Hematopoietic multipotent progenitor cell treated with erythropoietin and hydrocortisone succinate and interleukin-3 and kit ligand, for 15 days (in vitro differentiated cells): ENCODE measurements at places on chromosomes 2 and 18.
A peak's percentile ranks its signal among the peaks of the same experiment; 100 is the strongest.

GRCh38 chr2:97011977-97012569 lies 25.7 kb upstream of the FAM178B start:
- DNase-seq, result peak; percentile 22

- no peak for DNase-seq
Observed at GRCh38 chr2:217943446-217944321, 59.1 kb downstream of the TNS1 start.

DNA sequence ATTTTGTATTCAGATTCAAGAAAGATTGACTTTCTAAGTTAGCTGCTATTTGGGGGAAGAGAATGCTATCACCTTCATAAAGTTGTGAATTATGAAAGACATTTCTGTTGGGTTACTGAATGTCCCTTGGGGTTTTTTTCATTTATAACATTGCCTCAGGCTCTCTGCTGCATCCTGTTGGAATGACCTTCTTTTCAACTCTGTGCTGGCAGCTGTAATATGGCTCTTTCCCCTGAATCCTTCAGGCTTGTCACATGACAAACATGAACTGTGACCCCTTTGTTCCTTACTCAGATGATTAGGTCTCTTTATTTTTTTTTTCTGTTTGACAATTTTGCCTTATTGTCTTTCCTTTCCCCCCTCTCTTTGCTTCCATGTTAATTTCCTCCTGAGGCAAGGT lies 159.8 kb downstream of the TAF4B start:
- DNase-seq, result no peak

DNA sequence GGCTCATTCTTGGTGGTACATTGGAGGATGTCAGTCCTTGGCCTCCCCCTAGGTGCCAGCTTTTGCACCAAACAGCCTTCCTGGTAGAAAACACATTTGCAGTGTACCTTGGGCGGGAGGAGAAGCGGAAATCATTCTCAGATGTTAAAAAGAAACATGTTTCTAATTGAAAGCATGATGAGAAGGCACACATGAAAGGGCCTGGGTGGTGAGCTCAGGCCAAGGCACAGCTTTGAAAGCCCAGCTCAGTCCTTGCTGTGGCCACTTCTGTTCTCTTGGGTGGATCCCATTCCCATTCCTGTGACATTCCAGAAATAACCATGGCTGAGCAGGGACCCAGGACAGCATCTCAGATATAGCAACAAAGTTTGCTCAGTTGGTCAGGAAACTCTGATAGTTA lies 71.5 kb downstream of the LTBP1 start:
- DNase-seq, result no peak

GRCh38 chr18:45596036-45596435 lies 19.2 kb upstream of the SLC14A2 start:
- no peak for DNase-seq

GRCh38 chr2:28362991-28363521 lies 29.6 kb upstream of the FOSL2 start:
- no peak for DNase-seq

DNA sequence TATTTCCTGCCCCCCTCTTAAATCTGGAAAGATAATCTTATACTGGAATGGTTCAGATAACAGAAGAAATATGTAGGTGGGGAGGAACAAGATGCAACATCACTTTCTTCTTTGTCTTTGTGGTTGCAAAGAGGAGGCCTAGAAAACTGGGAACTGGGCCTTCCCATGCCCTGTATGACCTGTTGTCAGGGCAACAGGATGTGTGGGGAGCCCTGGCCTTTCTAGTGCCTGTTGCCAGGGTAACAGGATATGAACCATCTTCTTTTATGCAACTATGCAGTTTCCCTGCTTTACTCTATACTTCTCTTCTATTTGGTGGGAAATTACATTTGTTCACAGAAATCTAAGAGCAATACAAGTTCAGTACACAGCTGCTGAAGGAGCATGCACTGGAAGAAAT lies 79.8 kb upstream of the PDE1A start:
- no peak for DNase-seq

DNA sequence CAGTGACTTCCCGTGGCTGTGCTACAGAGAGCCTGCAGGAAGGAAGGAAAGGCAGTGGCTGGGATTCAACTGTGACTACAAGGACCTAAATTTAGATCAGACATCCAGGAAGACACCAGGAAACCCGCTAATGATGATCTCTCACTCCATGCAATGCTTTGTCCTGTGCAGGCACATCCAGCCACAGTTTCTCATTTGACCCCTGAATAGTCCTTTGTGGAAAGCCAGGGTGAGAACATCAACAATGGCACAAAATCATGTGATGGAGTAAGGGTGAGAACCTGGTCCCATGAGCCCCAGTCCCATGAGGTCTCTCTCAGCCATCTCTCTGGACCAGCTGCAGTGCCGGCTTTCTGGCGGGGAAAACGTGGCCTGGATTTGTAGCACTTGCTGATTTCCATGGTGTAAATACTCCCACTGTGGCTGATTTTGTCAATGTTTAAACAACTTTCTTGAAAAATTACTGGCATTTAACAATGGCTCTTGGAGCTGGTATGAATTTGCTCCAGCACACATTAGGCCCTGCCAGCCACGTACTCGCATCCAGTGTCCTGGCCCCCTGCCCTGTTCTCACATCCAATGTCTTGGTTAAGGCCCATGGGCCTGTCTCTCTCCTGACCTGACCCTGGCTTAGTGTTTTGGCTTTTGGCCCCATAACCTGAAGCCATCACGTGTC lies 159.0 kb upstream of the HAAO start:
- no peak for DNase-seq

- DNase-seq, result no peak
Observed at GRCh38 chr18:78889250-78889649, 90.4 kb upstream of the SALL3 start.

- DNase-seq, result no peak
Observed at GRCh38 chr2:200050921-200051610, 95.7 kb downstream of the MAIP1 start.

GRCh38 chr18:24272229-24272525 lies 125.4 kb downstream of the OSBPL1A start:
- DNase-seq, result no peak

- no peak for DNase-seq
Observed at GRCh38 chr2:26692897-26693849, 651 bp downstream of the KCNK3 start.

GRCh38 chr2:200042944-200043343 lies 87.6 kb downstream of the MAIP1 start:
- no peak for DNase-seq

DNA sequence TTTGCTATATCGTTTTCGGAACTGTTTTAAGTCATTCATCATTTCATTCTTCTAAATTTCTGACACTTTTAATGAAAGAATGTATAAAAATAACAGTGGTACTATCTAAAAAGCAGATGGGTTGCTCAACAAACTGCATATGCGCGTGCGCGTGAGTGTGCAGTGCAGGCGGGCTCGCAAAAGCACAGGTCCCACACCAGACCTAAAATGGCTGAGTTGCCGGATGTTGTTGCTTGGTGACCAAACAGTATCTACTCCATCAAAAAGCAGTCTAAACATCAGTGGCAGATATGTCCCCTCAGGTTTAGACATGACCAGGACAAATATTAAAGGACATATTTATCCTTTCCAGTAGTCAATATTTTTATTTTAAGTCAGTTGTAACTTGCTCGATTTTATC lies 5.1 kb downstream of the NOL4 start:
- DNase-seq, result no peak

- no peak for DNase-seq
Observed at GRCh38 chr2:56239437-56239836, 55.6 kb downstream of the CCDC85A start.

DNA sequence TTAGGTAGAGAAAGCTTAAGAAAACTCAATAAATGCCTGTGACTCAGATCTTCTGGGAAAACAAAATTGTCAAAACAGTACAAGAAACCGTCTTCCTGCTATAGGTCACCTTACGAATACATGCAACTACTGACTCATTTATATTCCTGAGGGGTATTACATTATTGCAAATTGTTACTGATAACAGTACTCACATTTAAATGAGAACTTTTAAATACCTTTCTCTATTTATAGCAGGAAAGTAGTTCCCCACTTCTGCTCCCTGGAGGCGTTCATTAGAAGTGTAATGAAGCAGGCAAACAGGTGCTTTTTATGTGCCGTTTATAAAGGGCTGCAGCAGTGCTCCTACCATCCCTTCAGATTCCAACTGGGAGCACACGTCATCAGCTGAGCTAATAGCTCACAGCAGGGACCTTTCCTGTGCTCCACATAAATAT lies 65.1 kb upstream of the RPRM start:
- no peak for DNase-seq

DNA sequence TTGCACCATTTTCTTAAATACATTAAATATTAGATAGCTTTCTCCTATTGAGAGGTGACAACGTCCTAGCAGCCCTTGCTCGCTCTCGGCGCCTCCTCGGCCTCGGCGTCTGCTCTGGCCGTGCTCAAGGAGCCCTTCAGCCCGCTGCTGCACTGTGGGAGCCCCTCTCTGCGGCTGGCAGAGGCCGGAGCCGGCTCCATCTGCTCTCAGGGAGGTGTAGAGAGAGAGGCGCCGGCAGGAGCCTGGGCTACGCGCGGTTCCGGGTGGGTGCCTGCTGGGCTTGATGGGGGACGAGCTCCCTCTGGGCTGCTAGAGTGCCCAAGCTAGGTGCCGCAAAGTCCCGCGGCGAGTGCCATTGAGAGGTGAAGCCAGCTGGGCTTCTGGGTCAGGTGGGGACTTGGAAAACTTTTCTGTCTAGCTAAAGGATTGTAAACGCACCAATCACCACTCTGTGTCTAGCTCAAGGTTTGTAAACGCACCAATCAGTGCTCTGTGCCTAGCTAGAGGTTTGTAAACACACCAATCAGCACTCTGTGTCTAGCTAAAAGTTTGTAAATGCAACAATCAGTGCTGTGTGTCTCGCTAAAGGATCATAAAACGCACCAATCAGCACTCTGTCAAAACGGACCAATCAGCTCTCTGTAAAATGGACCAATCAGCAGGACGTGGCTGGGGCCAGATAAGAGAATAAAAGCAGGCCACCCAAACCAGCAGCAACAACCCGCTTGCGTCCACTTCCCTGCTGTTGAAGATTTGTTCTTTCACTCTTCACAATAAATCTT lies 3.1 kb downstream of the RPRD1A start:
- DNase-seq, result no peak

DNA sequence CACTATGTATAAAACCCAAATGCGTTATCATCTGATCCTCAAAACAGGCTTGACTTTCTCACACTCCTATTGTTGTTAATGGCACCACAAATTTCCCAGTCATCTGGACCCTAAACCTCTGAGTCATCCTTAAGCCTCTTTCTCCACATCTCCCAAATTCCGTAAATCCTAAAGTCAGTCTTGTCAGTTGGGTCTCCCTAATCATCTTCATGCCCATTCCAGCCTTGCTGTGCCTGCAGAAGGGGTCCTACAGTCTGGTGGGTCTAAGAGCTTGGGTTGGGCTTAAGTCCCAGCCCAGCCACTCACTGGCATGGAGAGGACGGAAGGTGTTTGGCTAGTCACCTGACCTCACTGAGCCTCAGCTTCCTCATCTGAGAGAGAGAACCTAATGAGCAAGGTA lies 265.1 kb upstream of the SIX3 start:
- DNase-seq, result no peak

DNA sequence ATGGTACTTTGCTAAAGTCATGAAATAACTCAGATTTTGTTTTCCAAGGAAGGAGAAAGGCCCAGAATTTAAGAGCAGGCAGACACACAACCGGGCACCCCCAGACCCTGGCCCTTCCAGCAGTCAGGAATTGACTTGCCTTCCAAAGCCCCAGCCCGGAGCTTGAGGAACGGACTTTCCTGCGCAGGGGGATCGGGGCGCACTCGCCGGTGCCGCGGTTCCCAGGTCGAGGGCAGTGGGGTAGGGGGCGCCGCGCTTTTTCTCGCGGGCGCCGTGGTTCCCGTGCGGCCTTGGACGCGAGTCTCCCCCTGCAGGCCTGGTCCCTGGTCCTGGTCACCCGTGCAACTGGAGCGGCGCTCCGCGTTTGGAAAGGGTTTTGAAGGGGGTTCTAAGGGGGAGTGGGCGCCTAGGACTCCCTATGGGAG lies 1.2 kb downstream of the ZNF236 start:
- DNase-seq, result no peak

GRCh38 chr2:24362253-24362652 lies 1.9 kb upstream of the ITSN2 start:
- no peak for DNase-seq

- DNase-seq, result no peak
Observed at GRCh38 chr2:173962583-173963110, 2.5 kb downstream of the SP3 start.

DNA sequence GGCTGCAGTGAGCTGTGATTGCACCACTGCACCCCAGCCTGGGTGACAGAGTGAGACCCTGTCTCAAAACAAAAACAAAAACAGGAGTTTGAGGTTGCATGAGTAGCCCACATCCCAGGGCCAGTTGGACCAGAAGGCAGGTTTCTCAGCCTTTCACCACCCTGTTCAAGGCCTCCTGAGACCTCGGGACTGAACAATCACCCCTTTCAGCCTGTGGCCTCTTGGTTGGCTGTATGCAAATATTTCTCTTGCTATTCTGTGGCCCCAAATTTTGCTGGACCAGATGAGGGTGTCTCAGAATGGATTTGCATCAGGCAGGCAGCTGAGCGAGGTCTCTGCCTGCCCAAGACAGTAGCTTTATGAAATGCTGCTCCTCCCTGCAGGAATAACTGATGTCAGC lies 56.9 kb downstream of the DPYSL5 start:
- no peak for DNase-seq

- no peak for DNase-seq
Observed at GRCh38 chr2:134846213-134846612, 7.8 kb downstream of the ACMSD start.

GRCh38 chr2:56009758-56010458 lies 86.3 kb upstream of the EFEMP1 start:
- DNase-seq, result no peak
